ENCODE measurements at places on chromosomes 7 and 10.

GRCh38 chr7:17320102-17320497 lies 21.6 kb downstream of the AHR start:
- DNase-seq: no peak

DNA sequence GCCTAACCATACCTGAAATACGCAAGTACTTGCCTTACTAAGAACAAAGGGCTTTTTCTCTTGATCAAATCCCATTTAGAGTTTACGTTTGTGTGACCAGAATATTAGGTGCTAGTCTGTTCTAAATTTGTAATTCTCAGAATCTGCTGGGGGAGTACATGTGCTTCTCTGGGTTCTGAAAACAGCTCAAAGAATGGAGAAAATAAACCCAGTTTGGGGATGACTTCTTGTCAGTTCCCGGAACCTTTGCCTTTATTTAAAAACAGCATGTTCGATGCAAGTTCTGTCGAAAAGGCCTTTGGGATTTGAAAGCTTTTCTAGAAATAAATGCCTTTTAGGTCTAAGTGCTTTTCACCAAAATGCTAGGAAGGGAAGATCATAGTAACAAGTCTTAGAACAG lies 147.0 kb downstream of the ARID5B start:
- no peak for DNase-seq

DNA sequence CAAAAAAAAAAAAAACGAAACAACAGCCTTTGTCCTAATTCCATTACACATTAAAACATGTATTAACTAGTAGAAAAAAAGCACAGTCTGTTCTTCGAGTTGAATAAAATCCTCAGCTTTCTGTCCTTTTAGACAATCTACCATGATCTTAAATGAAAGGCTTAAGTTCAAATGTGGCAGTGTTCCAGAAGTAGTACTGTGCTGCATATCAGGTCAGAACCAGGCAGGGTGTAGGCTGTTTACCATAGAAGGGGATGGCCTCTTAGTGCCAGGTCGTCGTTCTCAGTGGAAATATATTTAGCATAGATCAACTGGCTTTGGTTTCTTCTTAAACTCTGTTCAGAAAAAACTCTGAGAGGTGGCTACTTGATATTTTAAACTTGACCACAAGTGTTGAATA lies 612.0 kb downstream of the CNTNAP2 start:
- no peak for DNase-seq

DNA sequence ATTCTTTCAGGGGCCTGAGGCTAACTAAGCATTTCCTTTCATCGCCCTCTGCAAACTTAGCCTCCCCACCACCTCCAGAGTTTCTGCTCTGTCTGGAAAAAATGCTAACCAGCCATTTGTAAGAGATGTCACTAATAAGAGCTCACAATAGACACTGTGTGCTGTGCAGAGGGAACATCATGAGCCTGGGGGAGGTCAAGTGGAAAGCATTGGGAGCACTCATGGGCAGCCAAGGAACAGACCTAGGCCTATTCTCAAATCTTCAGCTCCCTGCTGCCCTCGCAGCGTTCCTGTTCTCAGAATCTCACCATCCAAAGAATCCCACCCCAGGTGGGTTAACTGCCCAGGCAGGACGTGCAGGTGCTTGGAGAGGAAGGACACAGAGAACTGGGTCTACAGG lies 27.1 kb upstream of the GPAM start:
- DNase-seq: no peak

DNA sequence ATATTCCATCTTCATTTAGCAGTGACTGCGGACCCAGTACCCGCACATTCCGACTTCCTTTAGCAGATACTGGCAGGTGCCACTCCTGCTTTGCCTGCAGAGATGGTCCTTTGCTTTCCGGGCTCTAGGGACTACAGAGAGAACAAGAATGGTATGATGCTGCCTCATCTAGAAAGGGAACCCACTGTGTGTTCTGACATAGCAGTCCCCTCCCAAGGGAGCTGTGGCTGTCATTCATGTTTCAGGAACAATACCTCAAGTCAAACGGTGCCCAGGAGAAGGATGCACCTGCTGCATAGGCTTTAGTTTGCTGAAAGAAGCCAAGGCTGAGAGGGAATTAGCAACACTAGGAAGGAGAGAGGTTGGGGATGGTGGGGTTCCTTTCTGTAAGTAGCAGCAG lies 15.9 kb upstream of the TMEM72 start:
- no peak for DNase-seq

- DNase-seq: no peak
These were observed 52.3 kb upstream of the ANTXRL start for GRCh38 chr10:46234431-46235060.

GRCh38 chr7:17659126-17659525 lies 281.2 kb downstream of the SNX13 start:
- DNase-seq: no peak

- DNase-seq: no peak
These were observed 260.5 kb upstream of the AOAH start for GRCh38 chr7:36984710-36985312.

Measured in activated effector memory CD4-positive, alpha-beta T cell treated with Interleukin-2 at 50 U/mL for 16 hours (primary cell).